ENCODE measurements at places on chromosomes 13 and 19.

GRCh38 chr19:23261496-23262020 lies 11.4 kb upstream of the ZNF724 start:
- no peak for DNase-seq

- DNase-seq, result no peak
These were observed 848.1 kb upstream of the SLITRK1 start for GRCh38 chr13:84730376-84730775.

DNA sequence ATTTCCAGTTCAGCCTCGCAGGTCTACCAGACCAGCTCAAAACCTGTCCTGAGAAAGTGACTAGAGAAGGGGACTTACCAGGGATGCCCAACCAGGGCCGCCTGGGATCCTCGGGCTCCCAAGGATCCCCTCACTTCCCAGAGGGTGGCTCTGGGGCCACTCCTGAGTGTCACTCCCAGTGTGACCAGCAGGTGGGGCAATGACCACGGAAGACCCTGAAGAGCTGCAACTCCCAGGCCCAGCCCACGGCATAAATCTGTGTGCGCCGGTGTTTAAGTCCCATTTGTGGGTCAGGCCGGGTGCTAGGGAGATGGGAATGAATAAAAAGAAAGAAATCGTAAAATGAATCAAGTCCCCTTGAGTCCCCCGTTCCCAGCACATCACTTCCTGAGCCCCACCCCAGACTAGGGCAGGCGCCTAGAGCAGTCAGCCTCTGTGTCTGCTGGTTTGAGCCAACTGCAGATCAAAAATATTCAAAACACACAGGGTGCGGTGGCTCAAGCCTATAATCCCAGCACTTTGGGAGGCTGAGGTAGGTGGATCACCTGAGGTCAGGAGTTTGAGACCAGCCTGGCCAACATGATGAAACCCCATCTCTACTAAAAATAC lies 10.7 kb downstream of the PTGIR start:
- DNase-seq, result peak; percentile 80

DNA sequence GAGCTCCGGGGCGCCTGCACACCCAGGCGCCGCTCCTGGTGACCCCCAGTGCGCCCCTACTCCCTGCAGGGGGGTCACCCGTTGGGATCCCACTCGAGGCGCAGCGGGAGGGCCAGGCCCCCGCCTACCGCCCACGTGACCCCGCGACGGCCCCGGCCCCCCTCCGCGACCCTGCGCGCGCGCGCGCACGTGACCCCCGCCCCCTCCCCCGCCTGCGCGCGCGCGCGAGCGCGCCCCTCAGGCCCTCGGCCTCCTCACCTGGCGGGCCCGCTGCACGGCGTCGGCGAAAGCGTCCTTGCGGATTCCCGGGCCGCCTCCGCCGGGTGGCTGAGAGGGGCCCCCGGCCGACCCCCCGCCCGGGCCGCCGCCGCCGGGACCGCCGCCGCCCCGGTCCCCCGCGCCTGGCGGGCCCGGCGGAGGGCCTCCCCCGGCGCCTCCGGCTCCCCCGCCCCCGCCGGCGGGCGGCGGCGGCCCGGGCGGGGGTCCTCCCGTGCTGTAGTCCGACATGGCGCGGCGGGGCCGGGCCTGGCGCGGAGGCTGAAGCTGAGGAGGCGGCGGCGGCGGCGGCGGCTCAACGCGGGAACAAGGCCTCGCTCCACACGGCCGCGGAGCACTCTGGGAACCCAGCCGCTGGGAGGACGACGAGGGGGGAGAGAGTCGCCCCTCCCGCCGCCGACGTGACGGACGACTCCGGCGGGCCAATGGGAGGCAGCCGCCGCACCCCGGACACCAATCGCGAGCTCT lies at the start of gene KHSRP:
KHSRP (minus strand) TSS at position 617 of the 744 bp plus-strand sequence; CDS start at position 507, 110 bp downstream.
- peak; percentile 4 for DNase-seq

DNA sequence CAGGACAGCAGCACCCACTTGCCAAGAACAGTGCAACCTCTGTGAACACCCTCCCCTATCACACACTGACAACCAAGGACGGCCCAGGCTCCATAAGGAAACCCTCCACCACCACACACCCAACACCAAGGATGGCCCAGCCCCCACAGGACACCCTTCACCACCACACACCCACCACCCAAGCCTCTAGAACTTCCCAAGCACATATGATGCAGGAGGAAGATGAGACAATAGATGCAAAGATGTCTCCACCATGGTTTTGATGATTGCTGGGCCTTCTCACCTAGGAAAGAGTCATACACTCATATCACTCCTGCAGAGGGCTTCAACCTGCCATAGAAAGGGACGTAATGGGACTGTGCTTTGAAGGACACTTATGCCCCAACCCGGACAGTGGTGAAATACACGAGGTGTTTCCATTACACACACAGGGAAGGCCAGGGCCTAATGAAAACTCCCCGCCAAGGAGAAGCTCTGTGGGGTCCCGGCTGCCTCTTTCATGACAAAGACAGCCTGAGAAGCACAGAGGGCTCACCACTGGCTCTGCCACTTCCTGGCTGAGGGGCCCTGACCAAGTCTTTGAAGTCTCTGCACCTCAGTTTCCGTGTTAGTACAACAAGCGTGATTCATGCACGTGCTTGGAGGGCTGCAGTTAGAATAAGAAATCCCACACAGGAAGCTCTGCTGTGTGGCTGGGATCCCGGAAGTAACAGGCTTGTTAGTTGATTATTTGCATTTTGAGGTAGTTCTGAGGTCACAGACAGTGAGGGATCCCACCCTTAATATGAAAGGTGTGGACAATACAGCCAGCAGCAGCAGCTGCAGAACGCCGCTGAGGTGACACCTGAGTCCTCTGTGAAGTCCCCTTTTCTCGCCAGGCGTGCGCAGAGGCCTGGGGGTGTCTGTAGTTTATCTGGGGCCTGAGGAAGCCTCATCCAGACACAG lies 61.9 kb upstream of the ATP12A start:
- no peak for DNase-seq

GRCh38 chr13:112062072-112062567 lies 4.8 kb upstream of the SOX1 start:
- DNase-seq, result no peak

DNA sequence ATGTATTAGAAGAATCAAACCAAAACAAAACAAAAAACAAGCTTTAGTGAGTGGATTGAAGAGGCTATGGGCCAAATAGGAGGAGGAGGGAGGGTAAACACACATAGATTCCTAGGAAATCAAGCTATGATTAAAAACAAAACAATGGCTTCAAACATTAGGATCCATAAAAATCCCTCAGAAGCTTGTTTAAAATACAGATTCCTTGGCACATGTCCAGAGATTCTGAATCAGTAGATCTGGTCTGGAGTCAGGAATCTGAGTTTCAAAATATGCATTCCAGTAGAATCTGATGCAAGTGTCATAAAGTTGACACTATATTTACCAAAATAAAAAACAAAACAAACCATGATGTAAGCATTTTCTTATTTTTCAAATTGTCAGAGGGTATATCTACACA lies 692.8 kb upstream of the SGCG start:
- DNase-seq, result no peak

- DNase-seq, result no peak
These were observed 36.8 kb upstream of the TPM4 start for GRCh38 chr19:16039545-16039944.

DNA sequence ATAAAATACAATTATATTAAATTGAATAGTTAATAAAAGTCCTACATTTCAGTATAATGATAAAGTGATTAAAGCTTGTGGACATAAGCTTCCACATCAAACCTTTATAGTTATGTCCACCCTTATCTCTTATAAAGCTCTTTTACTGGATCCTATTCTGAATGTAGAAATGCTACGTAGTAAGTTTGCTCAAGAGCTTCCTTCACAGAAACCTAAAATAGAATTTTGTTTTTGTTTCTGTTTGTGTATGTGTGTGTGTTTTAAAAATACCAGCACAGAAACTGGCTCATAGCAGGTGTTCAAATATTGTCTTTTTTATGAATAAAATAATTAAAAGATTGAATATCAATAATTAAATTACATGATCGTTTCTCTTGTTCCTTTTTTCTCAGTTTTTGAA lies 21.0 kb upstream of the UFM1 start:
- no peak for DNase-seq

- no peak for DNase-seq
These were observed 34.5 kb downstream of the MYO9B start for GRCh38 chr19:17109962-17110598.

GRCh38 chr19:9709305-9709704 lies 34.4 kb upstream of the ZNF562 start:
- no peak for DNase-seq

GRCh38 chr13:92460479-92460878 lies 766.1 kb upstream of the GPC6 start:
- DNase-seq, result no peak

- DNase-seq, result no peak
These were observed 12.8 kb downstream of the LILRA1 start for GRCh38 chr19:54606230-54606629.

GRCh38 chr19:18467978-18468377 lies 30.0 kb upstream of the ISYNA1 start:
- no peak for DNase-seq

DNA sequence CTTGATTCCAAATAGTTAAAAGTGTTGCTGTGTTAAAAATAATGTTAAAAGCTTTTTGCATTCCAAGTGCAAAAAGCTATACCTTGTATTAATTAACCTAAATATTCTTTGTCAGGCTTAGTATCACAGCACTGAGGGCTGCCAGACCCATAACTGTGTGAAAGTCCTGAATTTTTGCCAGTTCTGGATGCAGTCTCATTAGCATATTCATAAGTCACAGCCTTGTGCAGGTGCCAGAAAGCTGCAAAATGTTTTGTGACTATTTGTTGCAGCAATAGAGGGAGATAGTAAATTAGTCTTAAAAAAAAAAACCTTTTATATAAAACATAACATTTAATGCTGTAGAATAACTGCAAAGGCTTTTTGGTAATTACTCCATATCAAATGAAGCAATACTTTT lies 56.6 kb downstream of the SLITRK1 start:
- no peak for DNase-seq

DNA sequence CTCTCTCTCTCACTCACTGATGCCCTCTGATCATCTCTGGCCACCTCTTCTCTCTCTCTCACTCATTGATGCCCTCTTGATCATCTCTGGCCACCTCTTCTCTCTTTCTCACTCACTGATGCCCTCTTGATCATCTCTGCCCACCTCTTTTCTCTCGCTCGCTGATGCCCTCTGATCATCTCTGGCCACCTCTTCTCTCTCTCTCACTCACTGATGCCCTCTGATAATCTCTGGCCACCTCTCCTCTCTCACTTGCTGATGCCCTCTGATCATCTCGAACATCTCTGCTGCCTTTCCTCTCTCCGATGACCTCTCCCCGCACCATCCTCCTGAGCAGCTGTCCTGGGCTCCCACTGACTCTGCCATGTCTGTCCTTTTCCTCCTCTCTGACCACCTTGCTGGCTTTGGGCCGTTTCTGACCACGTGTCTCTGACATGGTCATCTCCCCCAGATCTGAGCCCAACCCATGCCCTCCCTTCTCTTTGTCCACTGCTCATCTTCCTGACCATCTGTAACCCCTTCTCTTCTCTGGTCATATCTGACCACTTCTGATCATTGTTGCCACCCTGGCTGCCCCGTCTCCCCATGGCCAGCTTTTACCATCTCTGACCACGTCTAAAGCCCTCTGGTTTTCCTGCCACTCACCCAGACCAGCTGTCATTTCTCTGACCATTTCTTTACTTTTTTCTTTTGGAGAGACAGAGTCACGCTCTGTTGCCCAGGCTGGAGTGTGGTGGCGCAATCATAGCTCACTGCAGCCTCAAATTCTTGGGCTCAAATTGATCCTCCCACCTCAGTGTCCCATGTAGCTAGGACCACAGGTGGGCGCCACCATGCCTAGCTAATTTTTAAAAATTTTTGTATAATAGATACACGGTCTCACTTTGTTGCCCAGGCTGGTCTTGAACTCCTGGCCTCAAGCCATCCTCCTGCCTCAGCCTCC lies 2.4 kb downstream of the LRFN3 start:
- DNase-seq, result no peak

Data from MCF 10A (cell line).